ENCODE measurements at places on chromosomes 5 and 9.

DNA sequence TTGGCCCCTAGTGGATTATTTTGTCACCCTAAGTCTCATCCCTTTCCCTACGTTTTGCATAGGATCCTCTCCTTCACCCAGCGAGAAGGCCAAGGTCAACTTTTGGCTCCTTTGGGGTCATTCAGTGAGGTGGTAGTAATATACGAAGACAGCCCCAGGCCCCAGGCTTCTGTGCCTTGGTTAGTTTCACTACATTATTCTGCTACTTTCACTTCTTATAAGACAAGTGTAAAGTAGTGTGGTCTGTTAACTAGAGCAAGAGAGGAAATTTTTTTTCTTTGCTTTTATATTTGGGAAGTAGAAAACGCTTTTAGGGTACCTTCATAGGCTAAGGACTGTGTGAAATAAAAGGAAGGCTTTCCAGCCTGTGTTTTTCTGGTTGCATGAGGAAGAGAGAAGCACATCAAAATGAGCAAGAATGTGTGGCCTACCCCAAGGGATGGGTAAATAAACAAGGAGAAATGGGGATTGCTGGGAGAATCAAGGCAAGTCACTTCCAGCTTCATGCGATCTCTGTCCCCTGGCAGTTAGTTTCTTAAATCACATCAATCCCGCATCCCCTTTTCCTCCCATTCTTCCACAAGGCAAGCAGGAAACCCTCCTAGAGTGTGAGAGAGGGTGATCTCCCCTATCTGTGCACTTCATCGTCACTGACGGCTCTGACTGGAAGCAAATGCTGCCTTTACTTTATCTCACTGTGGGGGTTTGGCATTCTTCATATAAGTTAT, 677.0 kb upstream of the WWC1 start:
- no peak for DNase-seq

GRCh38 chr5:179731791-179732411, 721 bp upstream of the MAML1 start:
- DNase-seq = peak; percentile 10

- DNase-seq = no peak
Measured at GRCh38 chr5:102863764-102864560, 108.9 kb downstream of the PAM start.

- no peak for DNase-seq
Measured at GRCh38 chr9:118091711-118092500, 387.7 kb downstream of the TLR4 start.

- DNase-seq = no peak
Measured at GRCh38 chr9:80030801-80031200, 459.0 kb downstream of the TLE4 start.

- no peak for DNase-seq
Measured at GRCh38 chr9:77291714-77292113, 114.4 kb downstream of the VPS13A start.

- no peak for DNase-seq
Measured at GRCh38 chr5:156330141-156330870, 3.3 kb downstream of the SGCD start.

- DNase-seq = no peak
Measured at GRCh38 chr5:100560860-100561259, 25.7 kb downstream of the FAM174A start.

GRCh38 chr5:79774171-79774854, 84.7 kb downstream of the CMYA5 start:
- no peak for DNase-seq

GRCh38 chr5:67723873-67724272, 491.7 kb upstream of the PIK3R1 start:
- no peak for DNase-seq

DNA sequence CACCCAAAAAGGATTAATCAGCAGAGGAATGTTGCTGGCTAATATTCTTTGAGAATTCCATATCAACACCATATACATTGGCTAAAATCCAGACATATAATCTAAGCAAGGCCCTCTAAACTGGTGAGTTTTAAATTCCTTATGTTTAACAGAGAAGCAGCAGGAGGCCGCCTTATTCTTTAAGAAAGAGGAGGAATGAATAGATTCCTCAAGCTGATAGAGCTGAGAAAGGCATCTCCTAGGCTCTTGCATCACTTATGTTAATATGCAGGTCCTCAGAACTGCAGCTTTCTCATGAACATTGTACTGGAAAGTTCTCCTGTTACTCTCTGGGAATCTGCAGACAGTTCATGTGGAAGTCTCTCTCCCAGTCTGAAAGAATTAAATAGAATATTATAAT, 20.1 kb upstream of the SMARCA2 start:
- DNase-seq = no peak

- DNase-seq = no peak
Measured at GRCh38 chr5:72363166-72363802, 43.1 kb downstream of the PTCD2 start.

DNA sequence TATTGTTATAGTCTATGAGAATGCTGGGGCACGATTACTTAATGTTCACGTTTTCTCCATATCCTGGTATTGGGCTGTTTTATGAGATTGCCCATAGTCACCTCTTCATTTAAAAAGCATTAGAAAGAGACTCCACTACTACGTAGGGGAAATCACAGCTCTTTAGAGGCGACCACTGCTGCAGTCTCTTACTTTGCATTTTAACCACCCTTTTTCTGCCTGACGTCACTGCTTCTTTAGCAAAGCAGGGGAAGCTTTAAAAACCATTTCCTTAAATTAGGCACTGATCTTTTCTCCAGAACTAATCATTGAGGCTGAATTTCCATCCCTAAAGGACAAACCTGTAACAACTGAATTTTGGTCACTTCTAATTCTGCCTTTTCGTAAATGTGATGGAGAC, 38.9 kb downstream of the ZNF608 start:
- no peak for DNase-seq

GRCh38 chr9:84266087-84266561, 74.4 kb downstream of the SLC28A3 start:
- DNase-seq = no peak

GRCh38 chr5:145633474-145633873, 201.7 kb downstream of the PRELID2 start:
- no peak for DNase-seq

GRCh38 chr5:111730659-111731382, 26.2 kb downstream of the NREP start:
- no peak for DNase-seq

- no peak for DNase-seq
Measured at GRCh38 chr9:74443036-74443750, 53.9 kb upstream of the RORB start.

DNA sequence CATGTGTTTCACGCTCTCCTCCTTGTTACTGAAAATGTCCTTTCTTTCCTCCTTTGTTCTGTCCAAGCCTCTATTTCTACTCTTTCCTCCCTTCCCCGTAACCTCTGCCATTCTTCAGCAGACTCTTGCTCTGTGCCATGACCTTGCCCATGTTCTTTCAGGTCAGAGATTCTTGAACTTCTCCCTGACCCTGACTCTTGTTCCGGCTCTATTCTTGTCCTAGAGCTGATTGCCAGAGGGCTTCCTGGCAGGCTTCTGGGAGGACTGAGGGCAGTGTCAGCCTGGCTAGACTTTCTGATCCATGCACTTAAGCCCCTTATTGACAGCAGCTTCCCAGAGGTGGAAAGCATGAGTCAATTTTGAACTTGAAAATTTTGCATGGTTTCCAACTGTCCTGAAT, 174.2 kb downstream of the TMEM161B start:
- no peak for DNase-seq

DNA sequence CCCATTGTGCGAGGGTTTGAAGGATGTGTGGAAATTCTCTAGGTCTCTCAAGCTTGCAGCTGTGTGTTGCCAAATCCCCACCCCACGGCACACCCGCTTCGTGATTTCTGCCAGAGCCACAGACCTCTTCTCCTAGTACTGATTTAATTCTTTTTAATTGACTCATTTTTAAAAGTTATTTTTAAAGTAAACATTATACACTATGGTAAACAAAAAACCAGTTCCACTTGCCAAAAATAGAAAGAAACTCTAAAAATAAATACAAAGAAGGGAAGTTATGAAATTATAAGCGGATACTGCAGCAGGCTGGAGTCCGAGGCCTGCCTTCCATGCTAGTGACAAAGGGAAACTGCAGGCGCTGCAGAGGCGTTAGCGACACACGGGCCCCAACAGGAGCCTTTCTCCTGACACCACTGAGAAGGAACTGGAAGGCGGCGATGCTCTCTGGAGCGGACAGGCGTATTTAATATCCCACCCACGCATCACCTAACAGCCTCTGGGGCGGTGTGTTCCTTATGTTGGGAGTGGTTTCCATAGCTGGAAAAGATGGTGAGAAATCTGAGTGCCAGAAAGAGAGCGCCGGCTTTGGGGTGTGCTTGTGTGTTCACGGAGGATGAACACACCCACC, 122.5 kb downstream of the COL23A1 start:
- DNase-seq = no peak

DNA sequence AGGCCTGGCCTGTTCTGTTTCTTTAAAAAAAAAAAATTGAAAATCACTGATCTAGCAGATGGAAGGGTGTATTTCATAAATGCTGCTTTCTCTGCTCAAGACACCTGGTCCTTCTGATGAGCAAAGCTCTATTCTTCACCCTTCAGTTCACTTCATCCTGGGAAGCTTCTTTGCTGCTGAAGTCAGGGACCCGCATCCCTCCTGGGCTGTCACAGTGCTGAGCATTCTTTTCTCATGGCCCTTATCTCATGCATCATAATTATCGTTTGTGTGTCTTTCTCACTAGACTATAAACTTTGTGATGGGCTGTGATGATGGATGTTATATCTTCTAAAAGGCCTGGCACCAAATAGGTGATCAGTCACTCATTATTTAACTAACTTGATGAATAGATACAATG, 461.0 kb downstream of the GADD45G start:
- DNase-seq = no peak

GRCh38 chr9:6598249-6598725, 47.2 kb downstream of the GLDC start:
- no peak for DNase-seq

GRCh38 chr5:74685979-74686631, 1.1 kb downstream of the HEXB start:
- no peak for DNase-seq

DNA sequence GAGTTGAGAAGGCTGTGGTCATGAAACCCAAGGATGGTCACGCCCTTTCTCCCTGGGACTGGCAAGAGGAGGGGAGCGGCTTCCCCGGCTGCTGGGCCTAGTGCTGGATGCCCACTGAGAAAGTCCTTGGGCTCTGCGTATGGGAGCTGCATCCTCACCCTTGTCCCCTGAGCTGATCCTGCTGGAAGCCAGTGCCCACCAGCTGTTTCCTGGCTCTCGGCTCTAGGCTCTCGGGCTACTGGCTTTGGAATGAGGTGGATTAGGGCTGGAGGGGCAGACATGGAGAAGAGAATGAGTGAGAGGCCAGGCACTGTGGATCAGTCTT, 149.3 kb upstream of the PPP1R26 start:
- no peak for DNase-seq

- DNase-seq = no peak
Measured at GRCh38 chr9:125409637-125410521, 148.3 kb downstream of the GAPVD1 start.

- no peak for DNase-seq
Measured at GRCh38 chr5:121982893-121983285, 21.1 kb downstream of the SRFBP1 start.

DNA sequence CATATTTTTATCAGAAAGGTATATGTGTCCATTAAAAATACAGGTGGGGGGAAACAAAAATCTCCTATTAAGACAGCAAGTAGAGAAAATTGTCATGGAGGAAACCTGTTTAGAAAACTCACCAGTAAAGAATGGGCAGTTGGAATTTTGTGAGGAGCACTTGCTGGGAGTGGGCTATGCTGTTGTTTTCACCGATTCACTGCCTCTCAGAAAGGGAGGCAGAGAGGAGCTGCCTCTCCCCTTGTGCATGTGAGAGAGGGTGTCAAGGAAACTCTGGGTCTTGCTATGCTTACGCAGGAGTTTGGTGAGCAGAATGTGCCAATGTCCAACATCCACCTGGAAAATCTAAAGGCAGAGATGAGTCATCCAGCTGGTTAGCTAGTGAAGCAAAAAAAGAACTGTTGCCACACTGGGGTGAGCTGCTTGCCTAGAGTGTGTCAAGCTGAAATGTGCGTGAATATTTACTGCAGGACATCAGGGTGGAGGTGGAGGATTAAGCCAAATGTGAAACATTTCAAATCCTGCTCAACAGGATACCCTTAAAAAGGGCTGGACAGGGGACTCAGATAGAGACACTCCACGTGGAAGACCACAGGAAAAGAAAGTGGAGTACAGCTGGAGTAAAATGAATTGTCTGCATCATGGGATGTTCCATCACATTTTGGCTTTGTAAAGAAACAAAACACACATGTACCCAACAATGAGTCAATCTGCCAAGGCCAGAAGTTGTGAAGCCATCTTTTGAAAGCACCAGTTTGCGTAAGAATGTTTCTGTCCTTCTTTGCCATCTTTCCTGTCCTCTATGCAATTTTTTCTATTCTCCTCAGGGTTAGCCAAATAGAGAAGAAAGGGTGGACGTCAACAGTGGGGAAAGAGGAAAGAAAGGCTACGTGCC, 449.7 kb upstream of the MPDZ start:
- DNase-seq = no peak

DNA sequence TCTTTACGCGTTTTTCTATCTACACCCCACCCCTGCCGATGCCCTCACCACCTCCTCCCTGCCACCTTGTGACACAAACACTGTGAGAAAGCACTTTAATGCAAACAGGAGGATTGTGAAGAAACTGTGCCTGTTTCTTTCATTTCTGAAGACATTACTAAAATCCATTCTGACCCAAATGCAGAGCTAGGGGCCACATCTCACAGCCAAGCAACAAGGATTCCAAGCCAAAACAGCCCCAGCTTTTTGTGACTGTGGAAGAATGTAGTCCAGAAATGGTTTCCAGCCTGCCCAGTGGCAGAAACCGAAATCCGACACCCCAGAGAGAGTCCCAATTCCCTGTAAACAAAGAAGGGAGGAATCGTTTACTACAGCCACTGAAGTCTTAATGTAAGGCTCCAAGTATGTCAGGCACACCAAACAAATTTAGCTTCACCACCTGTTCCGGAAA, 190.9 kb downstream of the TTC39B start:
- no peak for DNase-seq

DNA sequence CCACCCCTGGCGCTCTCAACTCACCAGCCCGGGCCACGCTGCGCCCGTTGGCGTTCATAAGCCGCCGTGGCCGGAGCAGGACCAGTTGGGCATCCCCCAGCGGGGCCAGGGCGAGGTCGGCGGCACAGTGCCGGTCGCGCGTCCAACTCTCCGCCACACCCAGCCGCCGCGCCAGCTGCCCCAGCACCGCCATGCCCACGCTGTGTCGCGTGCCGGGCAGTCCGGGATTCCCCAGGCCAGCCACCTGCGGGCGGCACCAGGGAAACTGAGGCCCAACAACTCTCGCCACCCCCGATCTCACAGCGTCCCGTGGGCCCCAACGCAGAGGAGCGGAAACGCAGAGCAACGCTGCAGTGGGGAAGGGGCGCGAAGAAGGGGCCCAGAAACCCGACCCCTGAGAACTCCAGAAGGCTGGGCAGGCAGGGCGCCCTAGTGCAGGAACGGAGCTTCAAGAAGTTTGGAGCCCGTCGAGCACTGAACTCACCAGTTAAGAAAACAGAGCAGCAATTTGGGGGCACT, 453 bp downstream of the PTRH1 start:
- DNase-seq = peak; percentile 11
